Stimulated activated CD8-positive, alpha-beta memory T cell treated with anti-CD3 and anti-CD28 coated beads, Interleukin-4, amount 100 ng/mL, for 4 hours (primary cell): ENCODE measurements at places on chromosomes 3 and 15.

GRCh38 chr3:39107388-39108199, at the start of the genes GORASP1 and TTC21A:
Gene GORASP1 (minus strand): TSS chr3:39107627. CDS start chr3:39107541, 86 bp downstream.
Gene TTC21A (plus strand): TSS chr3:39107680. CDS start chr3:39107838, 158 bp downstream.
- DNase-seq: peak; percentile 55

DNA sequence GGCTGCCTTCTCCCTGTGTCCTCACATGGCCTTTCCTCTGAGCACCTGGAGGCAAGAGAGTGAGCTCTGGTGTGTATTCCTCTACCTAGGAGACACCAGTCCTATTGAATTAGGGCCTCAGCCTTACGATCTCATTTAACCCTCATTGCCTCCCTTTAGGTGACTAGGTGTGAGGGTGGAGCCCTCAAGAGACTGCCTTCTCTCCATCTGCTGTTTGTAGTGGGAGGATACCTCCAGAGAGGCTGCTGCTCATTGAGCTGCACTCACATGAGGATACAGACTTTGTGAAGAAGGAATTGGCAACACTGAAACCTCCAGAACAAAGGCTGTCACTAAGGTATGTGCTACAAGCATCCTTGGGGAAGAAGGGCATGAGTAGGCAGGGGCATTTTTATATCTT, at the start of gene CCR8:
CCR8 (plus strand) TSS at position 217 of the 400 bp plus-strand sequence. CDS start 2,623 bp downstream, outside the sequence.
- no peak for DNase-seq

- DNase-seq: no peak
Observed at GRCh38 chr3:194964809-194965208, 279.1 kb downstream of the FAM43A start.

GRCh38 chr3:168112894-168113293, 17.2 kb upstream of the GOLIM4 start:
- DNase-seq: no peak

DNA sequence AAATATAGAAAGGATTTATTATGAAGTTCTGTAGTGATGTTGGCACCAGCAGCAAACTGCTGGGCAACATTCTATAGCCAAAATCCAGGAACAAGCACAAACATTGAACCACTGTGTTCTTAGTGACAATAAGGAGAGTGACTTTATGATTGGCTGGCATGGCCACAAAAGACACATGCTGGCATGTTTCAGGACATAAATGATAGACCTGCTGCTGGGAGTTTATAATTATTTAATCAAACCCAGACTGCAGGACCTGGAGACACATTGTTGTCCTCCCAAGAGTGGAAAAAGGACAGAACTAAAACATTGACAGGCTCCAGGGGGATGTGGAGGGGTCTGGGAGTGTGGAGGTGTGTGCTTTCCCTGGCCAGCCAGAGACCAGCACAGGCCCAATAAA, 255.3 kb upstream of the LRTM1 start:
- DNase-seq: no peak

DNA sequence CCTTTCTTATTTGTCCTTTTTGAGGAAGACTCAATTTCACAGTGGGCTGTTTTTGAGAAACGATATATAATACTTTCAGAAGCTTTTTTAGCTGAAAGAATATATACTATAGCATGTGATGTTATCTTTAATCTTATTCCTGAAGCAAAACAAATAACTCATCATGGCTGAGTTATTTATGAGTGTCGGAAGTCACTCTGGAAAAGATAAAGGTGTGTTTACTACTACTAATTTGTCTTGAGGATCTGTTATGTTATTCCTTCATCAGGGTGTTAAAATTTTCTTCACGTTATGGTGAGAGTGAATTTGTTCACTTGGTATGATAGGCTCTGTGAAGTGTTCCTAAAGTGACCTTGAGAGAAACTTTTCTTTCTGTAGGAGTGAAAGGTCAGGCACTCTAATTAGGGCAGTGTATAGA, 4.7 kb downstream of the TCF12 start:
- no peak for DNase-seq

DNA sequence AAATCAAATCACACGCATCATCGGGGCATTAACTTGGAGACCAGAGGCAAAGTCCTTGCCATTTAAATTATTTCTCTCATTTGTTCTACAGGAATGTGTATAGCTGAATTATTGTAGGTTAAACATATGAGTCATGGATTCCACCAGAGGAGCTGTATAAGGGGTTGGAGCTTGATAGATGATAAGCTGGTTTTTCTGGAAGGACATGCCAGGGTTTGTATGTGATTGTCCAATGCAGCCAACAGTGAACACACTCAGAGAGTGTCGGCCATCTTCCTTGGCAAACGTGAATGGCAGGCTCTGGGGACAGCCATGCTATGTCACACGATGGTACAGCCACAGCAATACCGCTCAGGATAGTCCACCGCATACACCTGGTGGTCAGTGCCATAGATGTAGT, 25.1 kb downstream of the SSUH2 start:
- no peak for DNase-seq

- no peak for DNase-seq
Observed at GRCh38 chr3:27577504-27577903, 93.3 kb upstream of the SLC4A7 start.

GRCh38 chr15:81271761-81272644, 51.9 kb downstream of the STARD5 start:
- DNase-seq: no peak

GRCh38 chr3:133964547-133964946, 65.2 kb downstream of the SLCO2A1 start:
- no peak for DNase-seq

DNA sequence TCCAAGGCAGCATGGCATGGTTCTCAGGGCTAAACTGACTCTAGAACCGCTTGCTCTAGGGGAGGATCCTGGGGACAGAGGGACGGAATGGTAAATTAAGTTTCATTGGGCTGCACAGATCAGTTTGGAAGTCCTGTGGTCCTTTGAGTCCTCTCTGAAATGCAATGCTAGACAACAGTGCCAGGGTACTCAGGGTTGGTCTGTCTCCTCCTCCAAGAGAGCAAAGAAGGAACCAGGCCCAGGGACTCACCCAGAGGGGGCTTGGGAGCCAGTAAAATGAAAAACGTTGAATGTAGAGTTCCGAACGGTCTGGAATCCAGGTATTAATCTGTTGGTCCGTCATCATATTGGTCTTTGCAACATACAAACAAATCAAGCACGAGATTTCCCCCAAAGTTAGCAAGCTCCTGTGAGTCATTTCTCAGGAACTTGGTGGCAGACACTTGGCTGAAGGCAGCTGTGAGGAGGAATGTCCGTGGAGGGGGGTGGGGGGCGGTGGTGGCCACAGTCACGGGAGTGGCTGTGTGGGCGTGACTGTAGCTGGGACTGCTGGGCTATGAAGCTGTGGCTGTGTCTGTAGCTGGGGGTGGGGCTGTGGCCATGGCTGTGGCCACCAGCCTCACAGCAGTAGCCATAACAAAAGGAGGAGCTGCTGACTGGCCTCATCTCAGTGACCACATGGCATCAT, 361.0 kb downstream of the SHQ1 start:
- DNase-seq: no peak

DNA sequence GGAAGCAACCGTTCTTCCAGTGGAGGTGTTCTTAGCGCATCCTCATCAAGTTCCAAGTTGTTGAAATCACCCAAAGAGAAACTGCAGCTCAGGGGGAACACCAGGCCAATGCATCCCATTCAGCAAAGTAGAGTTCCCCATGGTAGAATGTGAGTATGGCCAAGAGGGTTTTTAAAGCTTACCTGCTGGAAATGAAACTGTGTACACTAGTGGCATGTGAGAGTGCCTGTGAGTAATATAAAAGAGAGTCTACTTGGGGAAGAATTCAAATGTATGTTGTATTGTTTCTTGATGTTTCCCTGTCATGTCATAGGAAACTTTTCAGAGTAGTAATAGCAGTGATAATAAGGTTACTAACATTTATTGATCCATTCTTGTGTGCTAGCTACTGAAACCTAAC, 43.3 kb downstream of the PSMD6 start:
- no peak for DNase-seq

- DNase-seq: no peak
Observed at GRCh38 chr3:191313296-191313695, 15.9 kb upstream of the CCDC50 start.

DNA sequence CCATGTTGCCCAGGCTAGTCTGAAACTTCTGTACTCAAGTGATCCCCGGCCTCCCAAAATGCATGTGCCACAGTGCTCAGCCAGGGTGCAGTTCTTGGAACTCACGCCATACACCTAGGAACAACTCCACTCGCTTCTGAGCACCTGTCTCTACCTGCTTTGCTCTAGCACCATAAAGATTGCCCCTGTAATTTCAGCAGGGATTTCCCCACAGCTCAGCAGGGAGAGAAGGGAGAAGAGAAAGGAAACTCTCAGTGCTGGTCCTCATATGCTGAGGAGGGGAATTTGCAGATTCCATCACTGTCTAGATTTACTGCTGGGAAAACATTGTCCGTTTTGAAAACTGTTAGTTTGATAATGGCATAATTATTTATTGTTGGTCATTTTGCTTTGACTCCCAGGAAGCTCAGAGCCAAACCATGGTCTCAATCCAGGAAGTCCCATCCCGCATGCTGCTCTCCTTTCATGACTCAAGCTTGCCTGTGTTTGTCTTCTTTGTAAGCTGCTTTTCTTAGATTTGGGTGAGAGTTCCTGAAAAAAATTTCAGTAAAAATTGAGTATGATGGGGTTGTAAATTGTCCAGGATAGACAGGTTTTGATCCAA, 24.2 kb downstream of the TRIM71 start:
- no peak for DNase-seq

DNA sequence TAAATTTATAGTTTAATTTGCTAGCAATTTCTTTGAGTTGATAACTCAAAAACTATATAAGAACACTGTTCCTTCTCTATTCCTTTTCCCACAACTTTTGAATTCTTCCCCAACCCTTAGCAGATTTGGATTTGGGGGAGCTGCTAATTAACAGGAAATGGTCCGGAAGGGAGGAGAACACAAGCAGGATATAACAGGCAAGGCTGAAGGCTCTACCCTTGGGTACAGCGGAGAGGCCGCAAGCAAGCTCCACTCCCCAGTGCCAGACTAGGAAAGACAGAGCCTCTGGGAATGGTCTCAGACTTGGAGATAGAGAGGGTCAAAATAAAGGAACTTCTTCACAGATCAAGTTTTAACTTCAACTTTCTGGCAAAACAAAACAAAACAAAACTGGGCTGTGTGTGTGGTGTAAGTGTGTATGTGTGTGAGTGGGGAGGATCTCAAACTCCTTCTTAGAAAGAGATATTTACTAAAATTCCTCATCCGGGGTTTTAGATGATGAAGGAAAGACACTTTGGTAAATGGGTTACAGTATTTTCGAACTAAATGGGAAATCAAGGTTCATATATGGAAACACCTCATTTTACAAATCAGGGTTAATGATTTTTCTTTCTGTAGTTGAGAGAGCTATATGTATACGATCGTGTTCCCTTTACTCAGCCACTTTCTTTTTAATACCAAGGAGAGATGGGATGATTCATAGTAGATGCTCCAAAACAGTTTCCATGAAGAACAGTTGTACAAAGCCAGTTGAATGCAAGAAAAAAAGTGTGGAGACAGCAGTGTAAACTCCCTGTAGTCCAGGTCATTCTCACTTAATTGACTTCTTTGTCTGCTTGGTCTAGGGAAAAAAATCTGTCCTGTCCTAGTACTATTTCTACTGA, 161.1 kb downstream of the TP63 start:
- DNase-seq: no peak

- DNase-seq: no peak
Observed at GRCh38 chr3:98954242-98954641, 52.7 kb upstream of the DCBLD2 start.

GRCh38 chr3:27360113-27361078, 8.8 kb downstream of the NEK10 start:
- DNase-seq: no peak

GRCh38 chr3:81735334-81735733, 26.1 kb downstream of the GBE1 start:
- no peak for DNase-seq

DNA sequence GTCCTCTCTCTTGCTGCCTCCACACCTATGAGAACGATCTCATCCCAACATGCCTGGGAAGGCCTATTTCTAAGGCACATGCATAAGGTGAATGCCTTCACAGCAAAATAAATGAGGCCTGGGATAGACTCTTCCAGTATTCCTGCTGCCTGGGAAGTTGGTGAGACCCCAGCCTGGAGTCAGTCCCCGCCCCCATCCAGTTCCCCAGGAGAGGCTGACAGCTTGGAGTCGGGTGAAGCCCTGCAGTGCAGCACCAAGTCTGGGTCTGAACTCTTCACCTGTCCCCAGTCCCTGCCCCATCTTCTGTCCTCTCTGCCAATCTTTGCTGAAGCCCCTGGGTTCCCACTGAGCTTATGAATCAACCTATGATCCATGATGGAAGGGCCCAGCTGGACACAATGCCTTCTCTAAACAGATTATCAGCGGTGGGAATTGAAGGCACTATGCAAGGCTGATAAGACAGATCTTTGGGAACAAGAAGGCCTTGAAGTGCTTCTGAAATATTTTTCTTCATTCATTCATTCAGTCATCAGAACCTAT, 10.2 kb upstream of the APBA2 start:
- no peak for DNase-seq

DNA sequence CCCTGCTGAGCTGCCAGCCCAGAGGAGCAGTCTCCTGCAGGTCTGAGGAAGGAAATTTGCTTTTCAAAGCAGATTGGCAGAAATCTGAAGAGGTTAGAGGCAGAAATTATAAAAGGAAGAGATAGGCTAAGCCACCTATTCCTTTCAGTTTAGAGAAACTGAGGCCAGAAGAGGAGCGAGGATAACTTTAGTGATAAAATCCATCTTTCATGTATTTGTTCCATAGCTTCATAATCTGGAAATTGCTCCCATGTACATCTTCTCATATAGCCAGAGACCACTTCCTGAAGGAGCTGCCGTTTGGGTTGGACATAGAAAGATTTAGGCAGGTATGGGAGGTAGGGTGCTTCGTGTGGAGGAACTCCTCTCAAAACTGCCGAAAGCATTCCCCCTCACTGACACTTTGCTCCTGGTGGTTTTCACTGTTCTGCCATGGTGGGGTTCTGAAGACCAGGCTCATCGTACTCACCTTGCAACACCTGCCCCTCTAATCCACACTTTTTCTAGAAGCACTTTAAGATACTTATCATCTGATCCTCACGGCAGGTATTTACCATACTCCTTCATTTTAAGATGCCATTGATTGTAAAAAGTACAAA, 670 bp upstream of the ACAP2 start:
- DNase-seq: no peak

GRCh38 chr3:173568623-173569022, 171.1 kb downstream of the NLGN1 start:
- no peak for DNase-seq

- DNase-seq: no peak
Observed at GRCh38 chr15:82730022-82730530, 20.4 kb upstream of the AP3B2 start.

DNA sequence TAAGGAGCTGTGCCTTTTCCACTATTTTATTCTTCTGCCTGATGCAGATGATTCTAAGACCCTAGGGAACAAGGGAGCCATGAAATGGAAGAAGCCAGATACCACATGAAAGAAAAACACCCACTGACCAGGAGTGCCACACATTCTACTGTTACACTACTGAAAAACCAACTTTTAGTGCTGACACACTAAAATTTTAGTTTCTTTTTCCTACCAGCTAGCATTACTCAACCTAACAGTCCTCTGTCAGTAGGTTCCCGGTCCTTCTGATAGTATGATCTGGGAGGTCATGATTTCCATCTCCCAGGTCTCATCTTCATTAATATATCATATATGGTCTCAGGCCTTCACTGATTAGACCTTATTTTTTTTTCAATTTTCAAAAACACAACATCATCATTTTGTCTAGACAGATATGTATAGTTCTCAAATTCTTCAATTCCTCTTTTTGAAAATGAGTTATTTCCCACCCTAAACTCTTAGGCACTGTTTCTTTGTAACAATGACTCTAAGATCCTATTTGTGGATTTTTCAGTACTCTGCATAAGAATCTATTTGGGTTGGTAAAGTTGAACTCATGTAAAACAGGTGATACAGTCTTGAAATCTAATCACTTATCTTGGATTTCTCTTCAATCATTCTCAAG, 321.8 kb downstream of the CTNNB1 start:
- DNase-seq: no peak

- no peak for DNase-seq
Observed at GRCh38 chr3:54670201-54671000, 257.5 kb downstream of the LRTM1 start.
